ENCODE measurements at places on chromosomes 6 and 20. TPM values are rescaled to one million over a fixed set of nuclear protein-coding genes. Genes with fewer than 3 reads are reported as not detected.

DNA sequence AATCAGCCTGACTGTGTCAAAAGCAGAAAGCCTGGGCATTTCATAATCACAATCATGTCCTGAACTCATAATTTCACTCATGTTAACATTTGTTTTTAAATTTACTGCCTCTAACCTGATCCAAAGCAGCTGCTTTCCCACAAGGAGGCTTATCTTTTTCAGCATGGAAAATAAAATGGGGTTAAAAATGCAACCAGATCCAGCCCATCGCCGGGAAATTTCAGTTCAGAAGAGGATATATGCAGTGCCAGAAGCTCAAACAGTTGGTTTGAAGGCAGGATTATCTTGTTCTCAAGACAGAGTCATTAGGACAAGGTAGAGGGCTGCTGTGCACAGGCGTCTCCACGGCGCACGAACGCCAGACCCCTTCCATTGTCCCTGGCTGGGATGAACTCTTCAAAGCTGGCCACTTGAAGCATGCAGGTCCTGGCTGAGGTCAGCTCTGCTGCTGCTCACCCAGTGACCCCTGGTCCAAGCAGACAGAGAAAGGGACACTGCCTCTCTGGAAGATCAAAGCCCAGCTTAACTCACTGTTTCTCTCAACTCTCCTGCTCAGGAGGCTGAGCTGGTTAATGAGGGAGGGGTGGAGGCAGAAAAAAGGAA, 191.1 kb upstream of the HEY2 start:
- DNase-seq: no peak

DNA sequence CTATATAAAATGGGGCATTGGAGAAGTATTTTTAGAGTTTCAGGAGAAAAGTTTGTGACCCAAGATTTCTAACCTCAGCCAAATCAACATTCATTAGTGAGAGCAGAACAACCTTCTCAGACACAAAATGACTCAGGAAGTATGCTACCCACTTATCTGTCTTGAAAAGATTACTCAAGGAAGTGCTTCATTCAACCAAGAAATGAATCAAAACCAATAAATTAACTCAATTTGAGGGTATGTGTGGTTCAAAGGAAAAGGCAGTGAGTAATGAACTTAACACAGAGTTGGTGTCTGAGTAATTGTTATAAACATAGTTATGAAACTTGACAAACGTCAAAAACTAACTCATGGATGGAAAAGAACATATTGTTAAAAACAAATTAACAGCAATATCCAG, 227.6 kb downstream of the HAO1 start:
- DNase-seq: no peak

GRCh38 chr20:33832103-33832804, 21.1 kb downstream of the CHMP4B start:
- no peak for DNase-seq

DNA sequence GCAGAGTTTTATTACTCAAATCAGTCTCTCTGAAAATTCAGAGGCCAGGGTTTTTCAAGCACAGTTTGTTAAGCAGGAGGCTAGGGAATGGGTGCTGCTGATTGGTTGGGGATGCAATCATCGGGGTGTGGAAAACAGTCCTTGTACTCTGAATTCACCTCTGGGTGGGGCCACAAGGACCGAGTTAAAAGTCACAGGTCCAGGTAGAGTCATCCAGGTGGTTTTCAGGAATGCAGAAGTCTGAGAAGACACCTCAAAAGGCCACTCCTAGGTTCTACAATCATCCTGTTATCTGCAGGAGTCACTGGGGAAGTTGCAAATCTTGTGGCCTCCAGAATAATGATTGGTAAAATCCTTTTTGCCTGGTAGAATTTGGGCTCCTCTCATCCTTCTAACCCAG, 371.2 kb upstream of the SULF2 start:
- DNase-seq: no peak

Gene OOEP
- total RNA-seq: not detected

DNA sequence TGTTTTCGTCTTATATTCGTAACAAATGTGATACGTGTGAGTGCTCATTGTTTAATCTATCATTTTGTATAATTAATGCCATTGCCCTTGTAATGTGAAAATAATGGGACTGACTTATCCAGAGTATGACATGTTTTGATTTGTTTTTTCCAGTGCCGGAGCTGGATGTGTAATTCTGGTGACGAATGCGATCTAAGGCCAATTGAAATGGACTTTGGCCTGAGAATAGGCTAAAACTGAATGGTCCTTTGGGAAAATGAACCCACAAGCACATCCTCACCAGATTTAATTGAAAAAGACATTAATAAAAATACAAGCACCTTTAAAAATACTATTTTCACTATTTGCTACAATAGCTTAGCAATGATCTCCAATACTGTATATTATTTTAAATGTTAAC, 6.7 kb upstream of the TAAR5 start:
- DNase-seq: no peak

DNA sequence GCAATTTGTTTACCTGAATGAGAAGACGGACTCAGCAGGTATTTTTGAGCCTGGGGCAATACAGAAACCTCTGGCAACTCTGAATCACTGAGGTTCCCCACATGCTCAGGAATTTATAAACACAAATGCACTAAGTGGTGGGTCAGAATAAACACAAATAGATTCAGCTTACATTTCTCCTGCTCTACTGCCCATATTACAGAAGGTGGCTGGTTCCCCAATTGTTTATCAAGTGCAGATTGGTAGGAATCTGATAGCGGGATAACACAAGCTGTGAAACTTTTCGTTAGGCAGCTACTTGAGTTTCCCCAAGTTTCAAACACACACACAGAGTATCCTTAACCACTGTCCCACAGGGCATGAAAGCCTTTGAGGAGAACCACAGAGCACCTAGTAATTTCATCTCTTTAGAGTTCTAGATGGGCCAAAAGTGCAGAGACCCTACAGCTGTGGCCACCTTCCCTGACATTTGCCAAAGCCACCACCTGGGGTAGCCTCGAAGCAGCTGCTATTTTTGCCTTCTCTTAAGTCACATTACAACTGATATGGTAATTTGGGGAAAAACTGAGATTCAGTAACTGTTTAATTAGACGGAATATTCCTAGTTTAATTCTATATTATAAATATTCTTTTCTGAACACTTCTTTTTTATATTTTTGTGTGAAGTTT, 204.2 kb upstream of the PTCHD4 start:
- DNase-seq: no peak

DNA sequence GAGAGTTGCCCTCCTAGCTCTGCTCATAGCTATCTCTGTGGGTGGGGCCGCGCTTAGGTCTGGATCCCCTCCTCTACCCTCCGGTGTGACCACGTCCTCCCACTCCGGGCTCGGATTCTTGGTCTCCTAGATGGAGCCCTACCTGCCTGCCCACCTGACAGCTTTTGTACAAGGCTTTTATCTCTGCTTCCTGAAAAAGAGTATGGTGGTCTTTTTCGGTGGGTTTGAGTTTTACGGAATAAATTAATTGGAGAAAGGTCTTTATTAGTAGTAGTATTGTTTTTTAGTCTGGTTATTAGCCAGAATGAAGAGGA, 773 bp downstream of the SMAP1 start:
- DNase-seq: no peak

- no peak for DNase-seq
Observed at GRCh38 chr20:7695051-7695495, 245.2 kb downstream of the HAO1 start.

Gene HTR1B
- total RNA-seq: 1.9 TPM
